Activated CD8-positive, alpha-beta memory T cell treated with anti-CD3 and anti-CD28 coated beads, Interleukin-2, amount 10 ng/mL, durations not matched to agents 7 days and 5 days (primary cell): ENCODE measurements at places on chromosomes 7 and 10. TPM values are rescaled to one million over a fixed set of nuclear protein-coding genes. Genes with fewer than 3 reads are reported as not detected.

GIMAP6 gene
- 54.6 TPM for total RNA-seq

DDX50 gene
- 48.3 TPM for total RNA-seq

DYDC2 gene
- total RNA-seq: not detected

UCN3 gene
- not detected for total RNA-seq

ZNF679 gene
- total RNA-seq: not detected

LAMB1 gene
- total RNA-seq: not detected

APBB1IP gene
- 73.2 TPM for total RNA-seq

BPGM gene
- 19.7 TPM for total RNA-seq

RADIL gene
- 0.12 TPM for total RNA-seq

ATOH7 gene
- total RNA-seq: not detected

HYAL4 gene
- not detected for total RNA-seq

RNLS gene
- 2.9 TPM for total RNA-seq

POLD2 gene
- total RNA-seq: 158 TPM

SEM1 gene
- total RNA-seq: 47.0 TPM

CYTH3 gene
- total RNA-seq: 0.73 TPM

CNNM1 gene
- not detected for total RNA-seq

BCAP29 gene
- 42.7 TPM for total RNA-seq

TAS2R41 gene
- total RNA-seq: not detected

CFAP46 gene
- not detected for total RNA-seq

TAS2R5 gene
- 1.8 TPM for total RNA-seq

CYP3A5 gene
- not detected for total RNA-seq

ZSCAN25 gene
- total RNA-seq: 31.7 TPM
